ENCODE measurements at places on chromosomes 11 and 22.
A peak's percentile ranks its signal among the peaks of the same experiment; 100 is the strongest.

DNA sequence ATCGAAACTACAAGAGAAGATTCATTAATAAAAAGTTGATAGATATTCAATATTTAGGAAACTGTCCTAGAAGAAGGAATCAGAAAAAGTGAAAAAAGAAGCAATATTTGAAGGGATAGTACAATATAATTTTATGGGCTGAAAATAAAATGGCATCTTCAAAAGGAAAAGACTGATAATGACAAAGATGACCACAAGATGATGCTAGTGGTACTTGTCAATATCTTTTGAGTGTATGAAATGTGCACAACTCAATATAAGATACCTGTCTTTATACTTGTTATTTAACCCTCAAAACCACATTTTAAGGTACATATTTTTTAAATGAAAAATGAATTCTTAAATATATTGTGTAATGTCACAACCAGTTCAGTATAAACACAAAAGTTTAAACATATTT lies 1059.6 kb upstream of the RAG2 start:
- H3K27me3 ChIP-seq: no peaks in the 10 kb centered on the region
- no peak overlapping the region for H3K27ac ChIP-seq
- no peak overlapping the region for H3K4me3 ChIP-seq
- no peak for DNase-seq

- DNase-seq: no peak
- H3K36me3 ChIP-seq: peaks cover 55% of the 10 kb centered on the region
- no peak overlapping the region for H3K27ac ChIP-seq
- H3K4me3 ChIP-seq: no peak overlapping the region
- no peaks in the 10 kb centered on the region for H3K27me3 ChIP-seq
These were observed 48.5 kb downstream of the PITPNB start for GRCh38 chr22:27870234-27871191.

- H3K27ac ChIP-seq: no peak overlapping the region
- no peak overlapping the region for H3K4me3 ChIP-seq
- no peaks in the 10 kb centered on the region for H3K27me3 ChIP-seq
- no peaks in the 10 kb centered on the region for H3K36me3 ChIP-seq
- H3K4me1 ChIP-seq: no peaks in the 10 kb centered on the region
These were observed 1086.1 kb downstream of the BRD1 start for GRCh38 chr22:48741540-48741939.

- no peak for DNase-seq
- no peak overlapping the region for H3K27ac ChIP-seq
- no peaks in the 10 kb centered on the region for H3K27me3 ChIP-seq
- no peaks in the 10 kb centered on the region for H3K4me1 ChIP-seq
- H3K36me3 ChIP-seq: no peaks in the 10 kb centered on the region
These were observed 514.1 kb downstream of the RAB38 start for GRCh38 chr11:87660926-87661660.

- no peaks in the 10 kb centered on the region for H3K27me3 ChIP-seq
- no peaks in the 10 kb centered on the region for H3K36me3 ChIP-seq
- H3K27ac ChIP-seq: no peak overlapping the region
These were observed 1217.9 kb downstream of the LRRC4C start for GRCh38 chr11:40241524-40242051.

GRCh38 chr11:2525166-2525861 lies 80.5 kb downstream of the KCNQ1 start:
- no peak overlapping the region for H3K4me3 ChIP-seq
- no peaks in the 10 kb centered on the region for H3K27me3 ChIP-seq
- no peak overlapping the region for H3K27ac ChIP-seq

- H3K27ac ChIP-seq: no peak overlapping the region
- no peaks in the 10 kb centered on the region for H3K27me3 ChIP-seq
- no peaks in the 10 kb centered on the region for H3K4me1 ChIP-seq
- no peak for DNase-seq
- no peaks in the 10 kb centered on the region for H3K36me3 ChIP-seq
- H3K4me3 ChIP-seq: no peak overlapping the region
These were observed 110.4 kb upstream of the ARHGAP42 start for GRCh38 chr11:100576718-100577021.

GRCh38 chr11:97943493-97943892 lies 1077.3 kb upstream of the CNTN5 start:
- H3K4me3 ChIP-seq: no peak overlapping the region
- no peaks in the 10 kb centered on the region for H3K36me3 ChIP-seq
- no peak for DNase-seq
- no peaks in the 10 kb centered on the region for H3K27me3 ChIP-seq

DNA sequence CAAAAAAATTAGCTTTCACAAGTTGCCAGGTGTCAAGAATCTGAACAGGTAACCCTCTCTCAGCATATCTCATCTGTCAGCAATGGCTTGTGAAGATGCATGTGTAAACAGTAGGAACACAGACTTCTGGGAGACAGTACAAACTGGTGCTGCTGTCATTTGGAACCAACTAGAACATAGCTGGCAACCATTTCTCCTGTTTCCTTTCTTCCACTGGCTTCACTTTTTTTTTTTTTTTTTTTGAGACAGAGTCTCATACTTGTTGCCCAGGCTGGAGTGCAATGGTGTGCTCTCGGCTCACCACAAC lies 2.1 kb upstream of the PIK3C2A start:
- peak overlapping the region; percentile 79 for H3K4me3 ChIP-seq
- peaks cover 29% of the 10 kb centered on the region for H3K4me1 ChIP-seq
- no peaks in the 10 kb centered on the region for H3K27me3 ChIP-seq
- no peak for DNase-seq
- H3K27ac ChIP-seq: no peak overlapping the region

DNA sequence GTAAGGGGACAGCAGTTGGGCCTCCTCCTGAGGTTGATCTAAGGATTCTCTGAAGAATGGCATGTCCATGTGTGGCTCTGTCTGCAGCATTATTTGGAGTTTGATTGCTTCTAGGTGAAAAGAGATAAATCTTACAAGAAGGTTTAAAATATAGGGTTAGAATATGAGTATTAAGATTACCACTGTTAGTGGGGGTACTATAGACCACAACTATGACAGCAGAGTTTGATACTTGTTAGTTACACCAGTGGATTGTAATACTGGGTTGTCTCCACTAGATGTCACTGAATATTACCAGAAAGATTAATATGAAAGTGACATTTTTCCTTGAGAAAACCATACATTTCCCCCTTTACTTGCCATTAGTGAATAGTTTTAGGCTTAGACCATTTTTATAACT lies 47.9 kb downstream of the ZNF280B start:
- no peak overlapping the region for H3K4me3 ChIP-seq
- H3K27me3 ChIP-seq: peaks cover 12% of the 10 kb centered on the region
- no peak overlapping the region for H3K27ac ChIP-seq

GRCh38 chr22:47172771-47173534 lies 410.5 kb downstream of the TBC1D22A start:
- H3K36me3 ChIP-seq: no peaks in the 10 kb centered on the region
- H3K4me3 ChIP-seq: no peak overlapping the region
- H3K4me1 ChIP-seq: no peaks in the 10 kb centered on the region
- H3K27me3 ChIP-seq: no peaks in the 10 kb centered on the region
- no peak overlapping the region for H3K27ac ChIP-seq
- DNase-seq: no peak

DNA sequence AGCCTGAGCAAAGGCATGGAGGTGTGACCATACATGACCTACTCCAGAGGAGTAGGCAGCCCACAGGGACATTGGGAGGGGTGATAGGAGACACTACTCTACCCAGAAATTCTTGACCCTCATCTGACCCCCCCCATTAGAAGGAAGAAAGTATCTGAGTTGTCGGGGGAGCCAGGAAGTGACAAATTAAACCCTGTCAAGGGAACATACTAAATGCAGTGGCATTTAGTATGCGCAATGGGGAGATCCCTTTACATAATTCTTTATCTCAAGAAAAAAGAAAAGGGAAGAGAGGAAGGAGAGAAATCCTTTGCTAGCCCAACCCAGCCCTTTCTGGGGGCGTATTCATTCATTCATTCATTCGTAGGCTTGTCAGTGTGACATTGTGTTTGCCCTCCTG lies 58.8 kb downstream of the NAV2 start:
- no peaks in the 10 kb centered on the region for H3K36me3 ChIP-seq
- no peak overlapping the region for H3K4me3 ChIP-seq
- no peak for DNase-seq

GRCh38 chr11:48013269-48013901 lies 33.0 kb downstream of the PTPRJ start:
- no peak for DNase-seq
- no peaks in the 10 kb centered on the region for H3K27me3 ChIP-seq
- H3K36me3 ChIP-seq: peaks cover 35% of the 10 kb centered on the region
- H3K4me1 ChIP-seq: peaks cover 93% of the 10 kb centered on the region
- peak overlapping the region; percentile 67 for H3K4me3 ChIP-seq
- H3K27ac ChIP-seq: peak overlapping the region; percentile 91

DNA sequence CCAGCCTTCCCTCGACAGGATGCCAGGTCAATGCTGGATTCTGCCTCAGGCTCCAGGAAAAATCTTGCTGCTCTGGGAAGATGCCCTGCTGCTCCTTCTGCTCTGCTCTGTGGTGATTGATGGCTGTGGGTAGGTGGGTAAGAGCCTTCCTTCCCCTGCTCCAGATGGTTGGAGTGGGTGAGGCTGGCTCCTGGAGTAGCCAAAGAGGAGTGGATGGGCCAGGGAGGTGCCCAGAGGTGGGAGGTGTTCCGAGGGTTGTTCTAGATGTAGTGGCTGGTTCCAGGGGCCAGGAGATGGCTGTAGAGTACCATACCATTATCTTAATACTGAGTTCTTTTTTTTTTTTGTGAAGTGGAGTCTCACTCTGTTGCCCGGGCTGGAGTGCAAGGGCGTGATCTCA lies 99.6 kb upstream of the THY1 start:
- no peaks in the 10 kb centered on the region for H3K27me3 ChIP-seq
- H3K4me1 ChIP-seq: no peaks in the 10 kb centered on the region
- no peaks in the 10 kb centered on the region for H3K36me3 ChIP-seq

DNA sequence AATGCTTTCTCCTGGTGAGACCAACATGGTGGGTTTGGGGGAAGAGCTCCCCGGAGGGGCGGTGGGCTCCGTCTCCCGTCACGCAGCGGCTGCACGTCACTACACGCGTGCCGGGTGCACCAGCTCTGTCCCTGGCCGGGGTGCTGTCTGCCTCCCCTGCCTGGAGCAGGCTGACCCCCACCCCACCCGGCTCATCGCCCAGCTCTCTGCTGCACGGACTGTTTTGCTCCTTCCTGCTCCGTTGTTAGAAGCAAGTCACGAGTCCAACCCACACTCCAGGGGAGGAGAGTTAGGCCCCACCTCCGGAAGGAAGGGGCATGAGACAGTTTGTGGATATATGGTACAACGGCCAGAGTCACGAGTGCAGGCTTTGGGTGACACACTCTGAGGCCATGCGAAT lies 364.9 kb downstream of the BRD1 start:
- H3K27ac ChIP-seq: no peak overlapping the region
- H3K27me3 ChIP-seq: no peaks in the 10 kb centered on the region
- H3K4me1 ChIP-seq: no peaks in the 10 kb centered on the region
- no peaks in the 10 kb centered on the region for H3K36me3 ChIP-seq

GRCh38 chr11:133981156-133981555 lies 24.4 kb upstream of the IGSF9B start:
- peaks cover 10% of the 10 kb centered on the region for H3K27me3 ChIP-seq
- H3K4me1 ChIP-seq: no peaks in the 10 kb centered on the region
- H3K27ac ChIP-seq: no peak overlapping the region
- H3K36me3 ChIP-seq: no peaks in the 10 kb centered on the region
- no peak for DNase-seq
- H3K4me3 ChIP-seq: no peak overlapping the region

GRCh38 chr22:43235445-43236409 lies 48.8 kb upstream of the TTLL12 start:
- H3K27ac ChIP-seq: no peak overlapping the region
- no peak for DNase-seq
- no peaks in the 10 kb centered on the region for H3K36me3 ChIP-seq
- no peak overlapping the region for H3K4me3 ChIP-seq
- peaks cover 6% of the 10 kb centered on the region for H3K4me1 ChIP-seq

DNA sequence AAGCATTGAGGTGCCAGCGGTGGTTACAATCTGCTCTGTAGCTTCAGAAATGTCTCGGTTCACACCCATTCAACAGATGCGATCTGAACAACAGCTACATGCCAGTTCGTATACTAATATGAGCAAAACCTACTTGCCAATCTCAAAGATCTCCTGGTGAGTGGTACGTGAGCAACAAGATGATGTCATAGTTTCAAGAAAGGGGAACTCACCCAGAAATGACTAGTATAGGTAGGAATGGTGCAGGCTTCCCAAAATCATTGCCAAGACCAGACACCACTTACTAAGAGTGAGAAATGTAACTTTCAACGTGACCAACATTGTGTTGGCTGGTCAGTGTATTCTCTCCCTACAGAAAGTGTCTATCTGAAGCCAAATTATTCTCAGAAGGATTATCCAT lies 31.1 kb downstream of the OR6Q1 start:
- DNase-seq: no peak
- no peak overlapping the region for H3K27ac ChIP-seq
- H3K36me3 ChIP-seq: no peaks in the 10 kb centered on the region

GRCh38 chr22:48517039-48518030 lies 1310.3 kb downstream of the BRD1 start:
- H3K36me3 ChIP-seq: no peaks in the 10 kb centered on the region
- H3K4me1 ChIP-seq: no peaks in the 10 kb centered on the region
- H3K27ac ChIP-seq: no peak overlapping the region
- no peaks in the 10 kb centered on the region for H3K27me3 ChIP-seq
- H3K4me3 ChIP-seq: no peak overlapping the region
- no peak for DNase-seq

DNA sequence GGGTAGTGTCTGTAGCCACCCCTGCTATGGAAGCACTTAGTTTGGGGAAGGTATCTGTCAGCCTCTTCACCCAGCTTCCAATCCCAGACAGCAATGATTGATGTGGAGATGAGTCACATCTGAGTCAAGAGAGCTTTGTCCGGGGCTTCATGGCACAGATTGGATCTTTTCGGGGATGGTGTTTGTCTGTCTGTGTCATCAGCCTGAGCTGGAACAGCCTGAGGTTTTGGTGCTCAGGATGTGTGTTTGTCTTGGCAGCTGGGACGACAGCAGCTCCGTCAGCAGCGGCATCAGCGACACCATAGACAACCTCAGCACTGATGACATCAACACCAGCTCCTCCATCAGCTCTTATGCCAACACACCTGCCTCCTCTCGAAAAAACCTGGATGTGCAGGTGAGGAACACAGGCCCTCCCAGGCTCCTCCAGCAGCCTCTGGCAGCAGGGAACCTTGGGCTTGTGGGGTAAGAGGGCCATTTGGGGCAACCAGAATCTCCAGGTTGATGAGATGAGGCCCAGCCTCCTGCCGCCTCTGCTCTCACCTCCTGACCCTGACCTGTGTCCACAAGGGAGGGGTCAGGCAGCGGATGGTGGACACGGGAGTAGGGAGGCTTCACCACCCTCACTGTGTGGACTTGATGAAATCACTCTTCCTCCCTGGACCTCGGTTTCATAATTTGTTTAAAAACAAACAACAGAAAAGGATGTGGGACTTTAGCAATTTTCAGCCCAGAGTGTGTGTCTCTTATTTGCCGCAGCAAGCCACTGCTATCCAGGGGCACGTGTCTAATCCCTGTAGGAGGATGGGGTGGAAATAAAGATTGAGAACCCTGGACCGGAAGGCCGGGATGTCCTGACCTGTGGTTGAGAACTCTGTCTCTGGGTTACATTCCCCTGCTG lies 124.3 kb downstream of the DBX1 start:
- no peak overlapping the region for H3K27ac ChIP-seq
- no peaks in the 10 kb centered on the region for H3K4me1 ChIP-seq
- no peak for DNase-seq
- H3K36me3 ChIP-seq: no peaks in the 10 kb centered on the region
- no peak overlapping the region for H3K4me3 ChIP-seq

- no peak overlapping the region for H3K27ac ChIP-seq
- H3K4me3 ChIP-seq: no peak overlapping the region
- H3K36me3 ChIP-seq: no peaks in the 10 kb centered on the region
- no peak for DNase-seq
- peaks cover 3% of the 10 kb centered on the region for H3K27me3 ChIP-seq
- H3K4me1 ChIP-seq: no peaks in the 10 kb centered on the region
These were observed 258.9 kb upstream of the B3GAT1 start for GRCh38 chr11:134670961-134671370.

GRCh38 chr11:114195981-114196731 lies 100.0 kb upstream of the NNMT start:
- H3K27me3 ChIP-seq: no peaks in the 10 kb centered on the region
- H3K36me3 ChIP-seq: no peaks in the 10 kb centered on the region
- no peak overlapping the region for H3K4me3 ChIP-seq
- no peaks in the 10 kb centered on the region for H3K4me1 ChIP-seq

Measured in activated T-helper 1 cell treated with anti-CD3 and anti-CD28 coated beads, Interleukin-12 subunit alpha, Interleukin-12 subunit beta, Interleukin-2, Interleukin-4 antibody, amounts not matched to agents 30 ng/mL and 10 ng/mL and 1 ng/mL, durations not matched to agents 14 hours and 24 hours and 36 hours (primary cell).